Stimulated activated CD4-positive, alpha-beta T cell treated with anti-CD3 and anti-CD28 coated beads, Interleukin-4, amount 100 ng/mL, for 1 hour (primary cell): ENCODE measurements at places on chromosomes 2 and 18.

DNA sequence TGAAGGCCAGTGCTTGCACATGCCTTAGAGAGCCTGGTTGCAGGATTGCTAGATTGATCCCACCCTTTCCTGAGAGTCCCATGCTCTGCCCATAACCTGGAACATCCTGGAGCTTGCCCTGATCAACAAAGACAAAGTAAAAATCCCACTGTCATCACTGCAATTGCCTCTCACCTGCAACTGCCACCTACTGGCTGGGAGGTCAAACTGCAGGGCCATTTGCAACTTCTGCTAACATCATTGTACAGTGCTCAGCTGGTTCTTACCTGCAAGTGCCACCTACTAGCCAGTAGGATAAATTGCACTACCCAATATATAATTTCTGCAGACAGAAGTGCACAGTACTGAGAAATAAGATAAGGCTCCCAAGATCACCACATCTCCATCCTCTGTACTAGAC, 947.5 kb downstream of the CPS1 start:
- no peak for DNase-seq

- DNase-seq = no peak
Observed at GRCh38 chr2:61993422-61994024, 88.0 kb downstream of the COMMD1 start.

DNA sequence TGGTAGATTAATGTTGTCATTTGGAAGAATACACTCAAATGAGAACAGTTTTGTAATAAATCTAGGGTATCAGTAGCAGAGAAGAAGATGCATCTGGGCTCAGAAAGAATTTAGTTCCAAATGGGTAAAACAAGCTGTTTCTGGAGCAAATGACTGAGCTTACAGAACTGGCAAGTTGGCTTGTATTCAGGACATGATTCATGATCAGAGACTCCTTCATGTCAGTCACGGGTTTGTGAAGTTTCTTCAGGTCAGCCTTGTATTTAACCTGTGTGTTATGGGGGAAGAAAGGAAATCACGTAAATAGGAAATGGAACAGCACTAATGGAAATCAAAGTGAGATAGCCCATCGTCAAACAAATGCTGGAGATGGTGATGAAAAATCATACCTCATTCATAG, 109.1 kb downstream of the RIF1 start:
- DNase-seq = no peak

- no peak for DNase-seq
Observed at GRCh38 chr18:37845498-37845897, 279.9 kb upstream of the CELF4 start.

DNA sequence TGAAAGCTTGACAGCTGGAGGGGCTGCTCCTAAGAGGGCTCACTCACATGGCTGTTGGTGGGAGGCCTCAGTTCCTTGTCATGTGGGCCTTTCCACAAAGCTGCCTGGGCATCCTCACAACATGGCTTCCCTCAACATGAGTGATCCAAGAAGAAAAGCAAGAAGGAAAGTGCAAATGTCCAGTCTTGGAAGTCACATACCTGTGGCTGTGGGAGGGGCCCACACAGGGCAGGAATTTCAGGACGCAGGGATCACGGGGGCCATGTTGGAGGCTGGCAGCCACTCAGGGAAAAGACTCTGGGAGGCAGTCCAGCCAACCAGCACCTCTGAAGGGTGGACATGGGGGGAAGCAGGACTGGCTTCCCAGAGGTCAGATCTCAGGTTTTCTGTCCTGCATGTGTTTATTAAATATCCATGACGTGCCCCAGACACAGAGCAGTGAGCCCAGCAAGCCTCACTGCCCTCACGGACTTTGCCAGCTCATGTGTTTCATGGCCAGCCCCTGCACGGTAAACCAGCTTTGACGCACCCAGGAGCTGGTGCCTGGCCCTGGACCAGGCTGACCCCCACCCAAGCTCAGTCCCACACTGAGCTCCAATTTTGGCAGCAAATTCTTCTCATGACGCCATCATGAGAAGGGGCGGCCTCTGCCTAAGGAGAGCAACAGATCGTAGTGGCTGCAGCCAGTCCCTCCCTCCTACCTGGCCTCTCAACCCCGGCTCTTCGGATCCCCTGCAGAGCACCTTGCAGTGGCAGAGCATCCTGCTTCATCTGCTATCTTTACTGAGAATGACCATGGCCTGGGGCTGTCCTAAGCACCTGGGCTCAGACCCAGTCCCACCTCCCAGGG, 34.7 kb upstream of the GPR17 start:
- no peak for DNase-seq

- no peak for DNase-seq
Observed at GRCh38 chr2:121567957-121568409, 37.3 kb downstream of the RNU4ATAC start.

- DNase-seq = peak; percentile 5
Observed at GRCh38 chr18:25350489-25351251, 1.3 kb downstream of the ZNF521 start.

- DNase-seq = no peak
Observed at GRCh38 chr2:85779641-85780315, 26.0 kb downstream of the ATOH8 start.

DNA sequence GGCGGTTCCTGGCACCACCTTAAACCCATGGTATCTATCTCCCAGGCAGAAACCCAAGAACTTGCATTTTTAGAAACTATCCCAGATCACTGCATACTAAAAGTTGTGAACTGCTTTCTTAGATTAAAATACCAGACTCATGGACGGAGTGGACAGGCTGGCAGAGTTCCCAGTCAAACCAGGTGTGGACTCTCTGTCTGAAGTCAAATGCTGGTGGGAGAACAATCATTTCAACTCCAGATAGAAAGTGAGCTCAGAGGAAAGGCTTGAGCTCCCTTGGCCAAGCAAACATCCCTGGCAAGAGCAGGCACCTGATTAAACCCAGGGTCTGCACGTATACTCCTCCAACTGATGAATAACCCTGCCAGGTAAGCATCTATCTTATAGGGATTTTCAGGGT, 19.5 kb downstream of the NXPH2 start:
- DNase-seq = no peak

GRCh38 chr2:144183727-144184126, 336.2 kb downstream of the ZEB2 start:
- peak; percentile 55 for DNase-seq

- DNase-seq = no peak
Observed at GRCh38 chr2:32498306-32498705, 129.5 kb upstream of the TTC27 start.

DNA sequence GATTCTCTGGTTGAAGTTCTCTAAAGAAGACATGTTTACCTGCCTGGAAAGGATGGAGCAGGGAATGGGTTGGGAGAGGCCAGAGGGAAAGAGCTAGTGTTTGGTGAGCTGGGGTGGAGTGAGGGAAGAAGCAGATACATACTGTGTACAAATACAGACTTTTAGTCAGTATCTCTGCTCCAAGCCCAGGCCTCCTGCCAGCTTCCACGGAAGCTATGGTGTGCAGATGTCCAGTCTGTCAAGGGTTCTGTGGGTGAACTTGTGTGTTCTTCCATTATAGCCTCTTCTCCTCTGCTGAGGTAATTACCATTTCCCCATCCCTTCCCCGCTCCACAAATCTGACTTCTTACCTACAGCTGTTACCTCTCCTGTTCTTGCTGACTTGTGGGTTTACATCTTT, 208.6 kb downstream of the HRH4 start:
- DNase-seq = no peak

DNA sequence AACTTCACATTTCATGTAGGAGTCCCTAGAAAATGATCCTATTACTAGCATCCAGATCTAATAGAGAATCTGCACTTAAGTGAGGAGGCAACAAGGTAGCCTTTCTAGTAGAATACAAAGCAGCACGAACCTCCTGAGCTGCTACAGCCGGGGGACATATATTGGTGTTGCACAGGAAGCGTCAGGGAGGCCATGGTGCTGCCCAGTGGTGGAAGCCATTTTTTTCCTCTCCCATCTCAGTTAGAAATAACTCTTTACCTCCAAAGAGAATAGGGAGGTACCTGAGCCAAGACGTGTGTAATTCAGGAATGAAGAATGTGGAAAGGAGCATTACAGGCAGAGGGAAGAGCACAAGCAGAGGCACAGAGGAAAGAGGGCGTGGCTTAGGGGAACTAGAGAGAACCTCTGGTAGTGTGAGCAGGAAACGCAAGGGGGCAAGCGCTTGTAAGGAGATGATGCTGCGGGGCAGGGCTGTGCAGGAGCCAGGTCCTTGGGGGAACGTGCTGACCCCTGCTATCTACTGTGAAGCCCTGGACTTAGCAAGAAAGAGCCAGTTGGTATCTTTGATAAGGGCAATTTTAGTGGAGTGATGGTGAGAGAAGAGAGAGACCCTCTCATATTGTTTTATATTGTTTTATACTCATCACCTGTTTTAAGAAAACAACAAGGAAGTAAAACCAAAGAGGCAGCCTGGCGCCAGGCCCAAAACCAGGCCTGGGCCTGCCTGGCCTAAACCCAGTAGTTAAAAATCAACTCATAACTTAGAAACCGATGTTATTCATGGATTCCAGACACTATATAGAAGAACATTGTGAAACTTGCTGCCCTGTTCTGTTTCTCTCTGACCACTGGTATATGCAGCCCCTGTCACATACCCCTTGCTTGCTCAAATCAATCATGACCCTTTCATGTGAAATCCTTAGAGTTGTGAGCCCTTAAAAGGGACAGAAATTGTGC, 50.0 kb upstream of the TTC39C start:
- DNase-seq = peak; percentile 41

- DNase-seq = no peak
Observed at GRCh38 chr2:18209934-18210639, 331.6 kb downstream of the KCNS3 start.

GRCh38 chr2:233381638-233381995, 27.3 kb downstream of the DGKD start:
- no peak for DNase-seq

DNA sequence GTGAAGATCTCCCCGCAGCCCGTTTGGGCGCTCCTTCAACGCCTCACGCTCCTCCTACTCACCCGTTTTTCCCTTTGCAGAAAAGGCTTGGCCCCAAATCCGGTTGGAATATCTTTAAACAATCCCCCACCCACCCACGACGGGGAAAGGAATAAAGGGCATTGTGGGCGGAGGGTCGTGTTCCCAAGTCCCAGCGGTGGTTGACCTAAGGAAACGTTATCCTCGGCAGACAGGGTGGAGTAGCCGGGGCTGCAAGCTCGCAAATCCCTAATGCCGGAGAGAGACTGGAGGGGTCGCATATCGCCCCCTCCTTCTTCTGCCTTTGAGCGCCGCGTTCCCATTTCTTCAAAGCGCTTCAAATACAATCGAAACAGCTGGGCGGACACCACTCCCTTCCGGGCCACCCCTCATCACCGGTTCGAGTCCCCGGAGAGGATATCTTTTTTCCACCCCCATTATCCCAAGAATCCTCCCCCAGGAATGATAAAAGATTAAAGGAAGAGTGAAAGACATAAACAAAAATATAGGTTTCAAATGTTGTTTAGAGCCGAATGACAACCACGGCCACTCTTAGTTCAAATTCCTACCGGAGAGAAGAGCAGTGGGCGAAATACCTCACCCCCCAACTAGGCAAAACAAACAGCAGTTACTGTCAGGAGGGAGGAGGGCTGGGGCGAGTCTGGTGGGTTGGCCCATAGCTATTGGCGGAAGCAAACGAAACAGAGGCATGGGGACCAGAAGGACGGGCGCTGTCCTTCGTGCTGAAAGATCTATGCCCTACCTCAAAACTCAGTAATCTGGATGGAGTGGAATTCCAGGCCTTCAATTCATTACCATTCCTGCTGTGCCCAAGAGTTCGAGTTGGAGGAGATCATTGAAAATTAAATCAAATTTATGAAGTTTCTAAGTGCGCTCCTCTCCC, 2.8 kb upstream of the GAD1 start:
- peak; percentile 27 for DNase-seq

DNA sequence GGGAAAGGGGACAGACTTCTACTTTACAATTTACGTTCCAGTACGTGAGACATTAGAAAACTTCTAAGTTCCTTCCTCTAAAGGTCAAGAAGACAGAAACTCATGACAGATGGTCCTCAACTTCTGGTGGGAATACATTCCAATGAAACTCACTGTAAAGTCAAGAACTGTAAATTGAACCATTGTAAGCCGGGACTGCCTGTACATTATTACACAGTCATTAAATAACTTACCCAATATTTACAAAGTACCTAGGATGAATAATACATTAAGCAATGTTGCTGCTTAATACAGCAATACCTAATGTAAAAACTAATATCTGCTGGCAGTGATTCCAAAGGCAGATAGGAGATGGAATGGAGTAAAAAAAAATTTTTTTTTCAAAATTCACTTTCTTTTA, 51.9 kb downstream of the CDH2 start:
- DNase-seq = no peak

DNA sequence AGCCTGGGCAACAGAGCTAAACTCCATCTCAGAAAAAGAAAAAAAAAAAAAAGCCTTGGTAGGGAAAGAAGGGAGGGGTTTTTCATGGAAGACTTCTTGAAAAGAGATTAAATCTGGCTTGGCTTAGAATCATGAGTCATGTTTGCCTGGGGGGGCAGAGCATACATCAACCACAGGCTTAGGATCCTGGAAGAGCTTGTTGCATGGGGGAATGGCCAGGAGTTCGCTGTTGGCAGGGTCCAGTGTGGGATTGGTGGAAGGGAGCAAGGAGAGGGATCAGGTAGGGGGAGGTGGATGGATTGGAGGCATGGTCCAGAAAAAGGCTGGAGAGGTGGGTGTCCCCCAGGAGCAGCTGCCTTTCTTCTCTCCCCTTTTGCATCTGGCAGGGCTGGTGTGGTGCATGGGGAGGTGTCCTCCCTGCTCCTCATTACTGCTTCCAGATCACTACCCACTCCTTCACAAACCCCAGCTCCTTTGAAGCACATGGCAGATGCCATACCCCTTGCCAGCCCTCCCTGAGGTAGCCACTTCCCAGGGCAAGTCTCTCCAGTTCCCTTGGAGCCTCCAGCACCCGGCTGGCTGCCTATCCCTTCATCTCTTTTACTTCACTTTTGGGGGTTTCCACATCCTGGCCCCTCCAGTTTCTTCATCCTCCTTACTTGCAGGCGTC, 2.5 kb downstream of the ARMC9 start:
- no peak for DNase-seq

DNA sequence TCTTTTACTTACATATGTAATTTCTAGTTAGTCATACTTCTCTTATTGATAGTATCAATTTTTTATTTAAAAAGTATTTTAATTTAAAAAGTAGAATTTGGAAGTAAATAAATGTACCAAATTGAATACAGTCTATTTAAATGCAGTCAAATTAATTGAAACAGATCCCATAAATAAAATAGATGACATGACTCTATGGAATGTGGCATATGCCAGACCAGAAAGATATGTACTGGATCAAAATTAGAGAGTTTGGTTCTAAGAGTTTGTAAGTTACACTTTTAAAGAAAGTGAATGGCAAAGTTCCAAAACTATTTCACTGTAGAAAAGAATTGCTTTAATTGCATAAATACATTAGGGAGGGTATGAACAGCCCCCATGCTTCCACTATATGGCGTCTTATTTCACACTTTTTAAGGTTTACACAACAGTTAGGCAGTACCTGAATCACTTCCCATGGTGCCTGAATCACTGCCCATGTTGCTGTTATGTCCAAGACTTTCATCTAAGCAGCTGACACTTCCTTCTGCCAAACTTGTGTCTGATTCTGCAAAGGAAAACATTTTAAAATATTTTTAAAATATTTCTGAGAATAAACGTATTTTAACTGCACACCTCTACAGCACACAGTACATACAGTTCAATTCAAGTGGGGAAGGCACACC, 25.2 kb downstream of the IFIH1 start:
- no peak for DNase-seq
